ENCODE measurements at places on chromosomes 3 and 15.

- H3K4me1 ChIP-seq, result no peaks in the 10 kb centered on the region
- DNase-seq, result no peak
- H3K36me3 ChIP-seq, result no peaks in the 10 kb centered on the region
- no peak overlapping the region for H3K27ac ChIP-seq
- no peaks in the 10 kb centered on the region for H3K27me3 ChIP-seq
Measured at GRCh38 chr3:30915782-30916181, 21.3 kb upstream of the GADL1 start.

DNA sequence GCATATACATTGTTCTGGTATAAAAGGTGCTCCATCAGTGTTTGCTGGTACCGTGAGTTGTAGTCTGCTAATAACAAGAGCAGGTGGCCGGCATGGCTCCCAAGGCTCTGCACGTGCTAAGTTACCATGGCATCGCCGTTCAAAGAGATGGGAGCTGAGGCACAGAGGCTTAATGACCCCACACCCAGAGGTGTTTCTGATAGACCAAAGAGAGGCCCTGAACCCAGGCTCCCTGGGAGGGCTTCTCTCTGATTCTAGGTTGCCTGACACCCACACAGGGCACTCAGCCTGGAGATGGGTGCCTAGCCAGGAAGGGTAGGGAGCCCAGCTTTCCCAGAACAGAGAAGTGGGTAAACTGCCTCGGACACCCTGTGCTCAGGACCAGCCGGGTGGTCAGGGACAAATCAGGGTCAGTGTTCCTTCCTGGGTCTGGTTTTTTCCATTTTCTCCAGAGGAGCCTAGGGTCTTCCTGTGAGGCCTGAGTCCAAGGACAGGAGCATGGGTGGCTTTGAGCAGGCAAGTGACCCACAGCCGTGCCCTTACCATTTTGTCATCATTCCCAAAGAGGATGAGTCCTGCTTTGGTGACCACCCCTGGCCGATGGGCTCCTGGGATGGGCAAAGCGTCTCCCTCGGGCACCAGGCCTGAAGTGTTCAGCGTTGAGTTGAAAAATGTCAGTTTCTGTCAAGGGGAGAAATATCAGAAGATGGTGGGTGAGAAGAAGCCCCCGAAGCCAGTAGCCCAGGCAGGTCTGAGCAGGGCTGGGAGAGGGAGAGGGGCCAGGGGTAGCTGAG, 27.3 kb downstream of the ALDH1L1 start:
- no peaks in the 10 kb centered on the region for H3K27me3 ChIP-seq
- no peak overlapping the region for H3K27ac ChIP-seq
- H3K4me3 ChIP-seq, result no peak overlapping the region

GRCh38 chr15:59833366-59833765, 144.2 kb upstream of the BNIP2 start:
- no peak overlapping the region for H3K27ac ChIP-seq
- no peaks in the 10 kb centered on the region for H3K27me3 ChIP-seq

DNA sequence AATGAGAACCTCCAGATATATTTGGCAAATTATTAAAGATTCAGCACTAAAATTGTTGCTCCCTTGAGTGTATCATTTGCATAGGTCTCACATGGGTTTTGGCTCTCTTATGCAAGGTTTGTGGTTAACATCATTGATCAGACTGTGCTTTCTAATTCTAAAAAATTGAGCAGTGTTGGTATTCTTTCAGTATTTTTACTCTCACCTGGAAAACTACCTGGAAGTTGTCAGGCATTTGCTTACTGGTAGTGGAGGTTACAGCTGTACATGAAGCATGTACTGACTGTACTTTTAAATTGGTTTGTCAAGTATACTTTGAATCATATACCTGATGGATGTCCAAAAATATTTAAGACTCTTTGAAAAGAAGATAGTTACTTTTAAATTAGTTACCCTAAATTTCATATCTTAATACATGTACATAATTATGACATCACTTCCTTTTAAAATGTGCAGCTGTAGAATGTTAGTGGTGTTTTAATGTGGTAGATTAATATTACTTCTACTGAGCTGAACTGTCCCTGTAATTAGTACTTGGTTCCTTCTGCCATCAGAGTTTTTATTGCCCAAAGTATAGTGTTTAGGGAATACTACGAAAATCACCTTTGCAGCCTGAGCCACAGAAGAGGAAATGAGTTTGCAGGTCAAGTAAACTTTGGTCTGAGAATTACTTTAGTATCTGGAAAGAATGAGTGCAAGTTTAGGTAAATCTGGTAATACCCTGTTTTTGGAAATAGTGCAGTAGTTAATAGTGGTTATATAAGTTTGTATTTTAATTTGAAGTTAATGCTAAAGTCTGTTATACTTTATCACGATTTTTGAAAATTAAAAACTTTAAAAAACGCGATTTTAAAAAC, 2.8 kb downstream of the CHD2 start:
- DNase-seq, result no peak
- H3K27me3 ChIP-seq, result no peaks in the 10 kb centered on the region
- H3K27ac ChIP-seq, result peak overlapping the region; percentile 95
- H3K4me1 ChIP-seq, result peaks cover 71% of the 10 kb centered on the region
- peak overlapping the region; percentile 32 for H3K4me3 ChIP-seq
- H3K36me3 ChIP-seq, result peaks cover 10% of the 10 kb centered on the region

DNA sequence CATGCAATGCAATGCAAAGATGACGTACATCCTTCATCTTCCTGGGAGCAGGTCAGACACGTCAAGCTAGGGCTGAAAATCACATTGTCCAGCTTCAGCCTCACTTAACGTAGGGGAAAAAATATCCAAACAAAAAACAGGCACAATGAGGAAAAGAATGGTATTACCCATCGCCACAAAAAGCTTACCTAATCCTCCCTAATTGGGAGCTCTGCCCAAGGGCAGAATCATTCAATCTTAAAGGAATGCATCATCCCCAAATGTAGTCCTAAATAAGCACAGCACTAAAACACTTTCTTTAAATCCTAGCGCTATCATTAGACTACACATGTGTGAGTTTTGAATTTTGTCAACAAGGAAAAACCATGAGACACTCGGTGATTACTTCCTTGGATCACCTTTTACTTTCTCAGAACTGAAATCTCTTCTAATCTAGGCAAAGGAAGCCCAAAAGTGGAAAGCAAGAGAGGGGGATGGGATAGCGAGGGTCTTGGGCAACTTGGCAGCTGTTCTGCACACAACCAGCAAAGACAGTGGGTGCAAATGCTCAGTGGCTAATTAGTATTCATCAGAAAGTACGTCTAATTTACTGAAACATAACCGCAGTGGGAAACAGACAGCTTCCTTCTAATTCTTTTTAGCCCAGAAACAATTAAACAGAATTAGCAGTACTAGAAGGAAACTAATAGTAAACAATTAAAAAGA, 87.4 kb downstream of the ADAMTS9 start:
- no peaks in the 10 kb centered on the region for H3K27me3 ChIP-seq
- no peaks in the 10 kb centered on the region for H3K4me1 ChIP-seq
- no peak overlapping the region for H3K4me3 ChIP-seq
- DNase-seq, result no peak
- no peak overlapping the region for H3K27ac ChIP-seq

- H3K36me3 ChIP-seq, result no peaks in the 10 kb centered on the region
- H3K4me1 ChIP-seq, result no peaks in the 10 kb centered on the region
- H3K27me3 ChIP-seq, result no peaks in the 10 kb centered on the region
- DNase-seq, result no peak
- H3K27ac ChIP-seq, result no peak overlapping the region
- no peak overlapping the region for H3K4me3 ChIP-seq
Measured at GRCh38 chr3:185555860-185556347, 3.5 kb upstream of the LIPH start.

DNA sequence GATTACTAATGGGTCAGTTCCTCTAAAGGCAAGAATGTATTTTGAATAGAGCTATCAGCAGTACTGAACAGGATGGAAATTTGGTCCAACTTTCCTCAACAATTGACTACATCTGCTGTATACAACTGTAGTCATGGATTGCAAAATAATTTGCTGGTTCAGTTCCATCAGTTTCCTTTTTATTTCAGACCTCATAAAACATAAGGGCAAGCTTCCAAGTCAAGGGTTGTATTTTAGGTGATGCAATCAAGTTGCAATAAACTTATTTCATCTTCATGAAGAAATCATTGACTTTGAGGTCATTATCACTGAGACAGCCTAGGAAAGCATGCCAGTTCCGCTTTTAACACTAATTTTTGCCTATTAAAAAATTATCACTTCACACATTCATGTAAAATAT, 90.4 kb upstream of the TSEN2 start:
- H3K27me3 ChIP-seq, result no peaks in the 10 kb centered on the region
- H3K27ac ChIP-seq, result no peak overlapping the region
- no peak for DNase-seq
- no peaks in the 10 kb centered on the region for H3K36me3 ChIP-seq

GRCh38 chr3:178155521-178155920, 380.7 kb upstream of the KCNMB2 start:
- H3K27me3 ChIP-seq, result no peaks in the 10 kb centered on the region
- H3K4me3 ChIP-seq, result no peak overlapping the region
- H3K27ac ChIP-seq, result no peak overlapping the region
- no peaks in the 10 kb centered on the region for H3K4me1 ChIP-seq
- no peaks in the 10 kb centered on the region for H3K36me3 ChIP-seq

DNA sequence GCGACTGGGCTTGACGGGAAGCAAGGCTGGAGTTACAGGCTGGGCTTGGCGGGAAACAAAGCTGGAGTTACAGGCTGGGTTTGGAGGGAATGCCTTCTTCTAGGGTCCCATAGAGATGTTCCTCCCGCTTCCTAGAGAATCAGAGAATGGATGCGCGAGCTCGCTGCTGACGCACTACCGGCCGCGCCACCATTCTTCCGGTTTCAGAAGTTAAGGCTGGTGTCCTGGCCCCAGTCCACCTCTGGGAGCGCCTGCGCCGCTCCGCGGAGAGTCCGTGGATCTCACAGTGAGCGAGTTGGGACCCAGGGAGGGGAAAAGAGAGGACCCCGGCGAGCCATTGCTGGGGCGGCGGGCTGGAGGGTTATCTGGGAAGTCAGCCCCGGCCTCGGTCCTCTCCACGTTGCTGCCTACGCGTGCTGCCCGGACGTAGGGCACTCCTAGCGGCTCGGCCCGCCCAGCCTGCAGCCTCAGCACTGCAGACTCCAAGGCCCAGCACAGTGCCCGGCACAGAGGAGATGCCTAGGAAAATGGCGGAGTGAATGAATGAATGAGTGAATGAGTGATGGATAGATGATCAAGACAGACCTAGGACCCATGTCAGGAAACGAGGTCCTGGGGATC, at the start of gene ZNF502:
TSS of gene ZNF502 (plus strand) at position 206 of the 621 bp plus-strand sequence. CDS start 7,602 bp downstream, outside the sequence.
- peak; percentile 41 for DNase-seq
- peaks cover 6% of the 10 kb centered on the region for H3K4me1 ChIP-seq
- no peaks in the 10 kb centered on the region for H3K36me3 ChIP-seq
- no peaks in the 10 kb centered on the region for H3K27me3 ChIP-seq

GRCh38 chr3:18862077-18862476, 286.2 kb upstream of the KCNH8 start:
- no peaks in the 10 kb centered on the region for H3K36me3 ChIP-seq
- H3K4me1 ChIP-seq, result no peaks in the 10 kb centered on the region
- H3K4me3 ChIP-seq, result no peak overlapping the region
- no peaks in the 10 kb centered on the region for H3K27me3 ChIP-seq

DNA sequence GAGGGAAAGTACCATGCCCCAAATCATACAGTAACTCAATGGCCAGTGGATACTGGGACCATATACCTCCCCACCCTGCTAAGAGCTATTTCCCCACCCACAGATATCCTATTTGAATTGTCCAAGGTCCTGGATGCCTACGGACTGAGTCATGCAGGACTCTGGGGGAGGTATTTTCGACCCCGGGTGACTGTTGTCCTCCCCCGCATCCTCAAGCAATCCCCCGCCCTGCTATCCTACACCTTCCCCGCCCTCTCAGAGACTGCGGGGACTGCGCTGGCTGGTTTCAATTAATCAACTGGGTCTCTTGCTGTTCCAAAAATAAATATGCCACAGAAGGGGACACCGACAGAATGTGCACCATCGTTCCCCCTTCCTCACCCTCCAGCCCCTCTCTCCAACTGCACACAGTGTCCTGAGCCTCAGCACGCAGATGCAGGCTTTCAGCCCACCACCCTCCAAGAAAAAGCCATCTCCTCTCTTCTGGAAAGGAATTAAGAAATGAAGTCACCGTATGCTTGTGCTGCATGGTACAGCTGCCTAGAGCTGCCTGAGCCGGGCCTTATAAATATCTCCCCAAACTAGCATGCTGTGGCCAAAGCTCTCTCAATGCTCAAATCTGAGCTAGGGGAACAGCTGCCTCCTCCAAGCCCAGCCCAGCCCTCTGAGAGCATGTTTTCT, 8.1 kb downstream of the CAV3 start:
- H3K4me1 ChIP-seq, result no peaks in the 10 kb centered on the region
- no peaks in the 10 kb centered on the region for H3K36me3 ChIP-seq
- no peak overlapping the region for H3K4me3 ChIP-seq

- no peaks in the 10 kb centered on the region for H3K27me3 ChIP-seq
- H3K4me1 ChIP-seq, result no peaks in the 10 kb centered on the region
Measured at GRCh38 chr15:68637767-68638404, 59.1 kb downstream of the CORO2B start.

- H3K36me3 ChIP-seq, result no peaks in the 10 kb centered on the region
- DNase-seq, result no peak
- no peak overlapping the region for H3K4me3 ChIP-seq
- H3K27me3 ChIP-seq, result no peaks in the 10 kb centered on the region
- no peak overlapping the region for H3K27ac ChIP-seq
- H3K4me1 ChIP-seq, result no peaks in the 10 kb centered on the region
Measured at GRCh38 chr15:27495963-27496459, 525.0 kb downstream of the GABRG3 start.

DNA sequence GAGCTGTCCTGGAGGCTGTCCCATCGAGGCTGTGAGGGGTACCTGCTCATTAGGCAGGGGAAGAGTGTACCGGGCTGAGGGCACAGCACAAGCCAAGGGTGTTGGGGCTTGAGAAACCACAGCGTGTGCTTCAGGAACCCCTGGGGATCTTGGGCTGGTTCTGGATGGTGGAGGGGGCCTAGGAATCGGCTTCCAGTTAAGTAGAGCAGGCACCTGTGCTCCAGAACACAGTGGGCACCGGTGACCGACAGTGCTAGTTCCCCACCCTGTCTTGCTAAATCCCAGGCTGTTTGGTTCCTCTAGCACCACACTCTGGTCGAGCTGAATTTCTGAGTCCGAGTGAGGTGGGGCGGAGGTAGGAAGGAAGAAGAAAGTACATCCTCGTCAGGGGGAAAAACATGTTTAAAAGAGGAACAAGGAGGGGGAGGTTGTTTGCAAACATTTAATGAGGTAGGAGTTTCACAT, 29.1 kb downstream of the SLC6A6 start:
- no peaks in the 10 kb centered on the region for H3K27me3 ChIP-seq
- peak overlapping the region; percentile 26 for H3K4me3 ChIP-seq
- H3K4me1 ChIP-seq, result peaks cover 97% of the 10 kb centered on the region
- peak overlapping the region; percentile 98 for H3K27ac ChIP-seq

GRCh38 chr3:31668242-31668641, 135.5 kb downstream of the STT3B start:
- H3K27me3 ChIP-seq, result no peaks in the 10 kb centered on the region
- H3K4me3 ChIP-seq, result no peak overlapping the region
- no peaks in the 10 kb centered on the region for H3K36me3 ChIP-seq
- no peak for DNase-seq
- no peak overlapping the region for H3K27ac ChIP-seq
- H3K4me1 ChIP-seq, result no peaks in the 10 kb centered on the region
